ENCODE measurements at places on chromosomes 12 and 14.

DNA sequence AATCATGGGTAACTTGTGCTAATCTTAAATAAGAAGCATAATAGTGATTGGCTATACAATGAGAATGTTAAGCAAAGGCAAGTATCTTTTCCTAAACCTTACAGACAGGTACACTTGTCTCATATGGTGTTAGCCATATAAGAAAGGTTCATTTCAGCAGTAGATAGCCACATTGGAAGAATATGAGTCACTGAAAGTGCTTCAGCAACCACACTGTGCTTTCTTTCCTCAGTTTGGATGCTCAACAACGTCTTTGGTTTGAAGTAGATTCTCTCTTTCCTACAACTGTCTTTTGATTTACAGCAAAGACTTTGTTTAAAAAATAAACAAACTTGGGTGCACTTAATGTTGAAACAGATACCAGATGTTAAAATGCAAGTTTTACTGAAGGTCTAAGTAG, 8.9 kb downstream of the DDHD1 start:
- H3K27ac ChIP-seq: no peak overlapping the region
- no peaks in the 10 kb centered on the region for H3K27me3 ChIP-seq
- no peak overlapping the region for H3K4me3 ChIP-seq
- DNase-seq: no peak
- H3K36me3 ChIP-seq: no peaks in the 10 kb centered on the region

DNA sequence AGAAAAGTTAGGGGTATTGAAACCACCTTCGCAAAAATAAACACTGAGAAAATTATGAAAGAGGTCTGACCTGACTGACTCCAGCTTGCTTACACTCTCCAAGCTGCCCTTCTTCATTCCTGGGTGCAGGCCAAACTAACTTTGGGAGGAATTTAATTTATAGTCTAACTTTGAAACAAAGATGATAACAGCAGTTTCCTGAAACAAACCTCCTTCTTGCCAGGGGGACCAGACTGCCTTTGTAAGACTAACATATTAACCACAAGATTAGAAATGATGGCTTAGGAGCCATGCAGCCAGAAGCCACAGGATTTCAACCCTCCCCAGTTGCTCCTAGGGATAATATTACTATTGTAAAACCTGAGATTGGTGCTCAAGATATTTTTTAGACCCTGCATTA, 13.8 kb upstream of the EEA1 start:
- DNase-seq: no peak
- no peaks in the 10 kb centered on the region for H3K27me3 ChIP-seq
- no peaks in the 10 kb centered on the region for H3K36me3 ChIP-seq

DNA sequence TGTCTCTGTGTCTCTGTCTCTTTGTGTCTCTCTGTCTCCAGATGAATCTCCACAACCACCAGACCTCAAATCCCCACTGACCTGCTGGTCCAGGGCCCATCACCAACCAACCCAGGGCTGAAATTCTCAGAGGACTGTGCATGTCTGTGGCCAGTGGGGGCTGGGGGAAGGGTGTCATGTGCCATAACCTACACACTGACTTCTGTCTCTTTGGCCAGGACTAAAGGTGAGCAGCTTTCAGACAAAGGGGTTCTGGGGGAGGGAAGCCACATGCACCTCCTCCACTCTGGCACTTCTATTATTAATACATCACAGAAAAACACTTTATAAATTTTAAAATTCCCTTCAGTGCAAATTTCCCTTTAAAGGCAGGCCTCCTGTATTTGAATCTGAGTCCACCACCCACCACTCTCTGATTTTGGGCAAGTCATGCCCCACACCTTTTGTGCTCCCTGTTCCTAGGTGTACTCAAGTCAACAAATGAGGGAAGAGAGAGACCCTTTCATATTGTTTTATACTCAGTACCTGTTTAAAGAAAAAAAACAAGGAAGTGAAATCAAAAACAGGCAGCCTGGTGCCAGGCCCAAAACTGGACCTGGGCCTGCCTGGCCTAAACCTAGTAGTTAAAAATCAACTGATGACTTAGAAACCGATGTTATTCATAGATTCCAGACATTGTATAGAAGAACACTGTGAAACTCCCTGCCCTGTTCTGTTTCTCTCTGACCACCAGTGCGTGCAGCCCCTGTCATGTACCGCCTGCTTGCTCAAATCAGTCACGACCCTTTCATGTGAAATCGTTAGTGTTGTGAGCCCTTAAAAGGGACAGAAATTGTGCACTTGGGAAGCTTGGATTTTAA, 80.2 kb downstream of the TUNAR start:
- H3K36me3 ChIP-seq: no peaks in the 10 kb centered on the region
- no peaks in the 10 kb centered on the region for H3K27me3 ChIP-seq
- no peak for DNase-seq
- H3K4me1 ChIP-seq: no peaks in the 10 kb centered on the region
- no peak overlapping the region for H3K4me3 ChIP-seq
- H3K27ac ChIP-seq: no peak overlapping the region

DNA sequence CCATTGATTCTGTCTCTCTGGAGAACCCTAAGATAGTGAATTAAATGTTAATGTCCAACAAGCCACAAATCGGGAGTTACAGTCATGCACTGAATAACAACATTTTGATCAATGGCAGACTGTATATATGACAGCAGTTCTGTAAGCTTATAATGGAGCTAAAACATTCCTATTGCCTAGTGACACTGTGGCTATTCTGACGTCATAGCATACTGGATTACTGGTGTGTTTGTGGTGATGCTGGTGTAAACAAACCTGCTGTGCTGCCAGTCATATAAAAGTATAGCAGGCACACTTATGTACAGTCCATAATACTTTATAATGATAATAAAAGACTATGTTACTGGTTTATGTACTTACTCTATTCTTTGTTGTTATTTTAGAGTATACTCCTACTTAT, 56.7 kb upstream of the BICD1 start:
- no peak overlapping the region for H3K27ac ChIP-seq
- no peaks in the 10 kb centered on the region for H3K36me3 ChIP-seq
- H3K4me3 ChIP-seq: no peak overlapping the region

DNA sequence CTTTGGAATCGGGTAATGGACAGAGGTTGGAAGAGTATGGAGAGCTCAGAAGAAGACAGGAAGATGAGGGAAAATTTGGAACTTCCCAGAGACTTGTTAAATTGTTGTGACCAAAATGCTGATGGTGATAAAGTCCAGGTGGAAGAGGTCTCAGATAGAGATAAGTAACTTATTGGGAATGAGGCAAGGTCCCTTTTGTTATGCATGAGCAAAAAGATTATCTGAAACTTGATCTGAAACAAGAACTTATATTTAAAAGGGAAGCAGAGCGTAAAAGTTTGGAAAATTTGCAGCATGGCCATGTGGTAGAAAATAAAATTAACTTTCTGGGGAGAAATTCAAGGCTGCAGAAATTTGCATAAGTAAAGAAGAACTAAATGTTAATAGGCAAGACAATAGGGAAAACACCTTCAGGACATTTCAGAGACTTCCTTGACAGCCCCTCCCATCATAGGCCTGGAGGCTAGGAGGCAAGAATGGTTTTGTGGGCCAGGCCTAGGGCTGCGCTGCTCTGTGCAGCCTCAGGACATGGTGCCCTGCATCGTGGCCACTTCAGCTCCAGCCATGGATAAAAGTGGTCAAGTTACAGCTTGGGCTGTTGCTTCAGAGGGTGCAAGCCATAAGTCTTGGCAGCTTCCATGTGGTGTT, 425.7 kb upstream of the PRICKLE1 start:
- H3K36me3 ChIP-seq: no peaks in the 10 kb centered on the region
- no peaks in the 10 kb centered on the region for H3K4me1 ChIP-seq
- no peaks in the 10 kb centered on the region for H3K27me3 ChIP-seq

- no peak overlapping the region for H3K4me3 ChIP-seq
- H3K4me1 ChIP-seq: no peaks in the 10 kb centered on the region
- no peak overlapping the region for H3K27ac ChIP-seq
- no peak for DNase-seq
- peaks cover 2% of the 10 kb centered on the region for H3K27me3 ChIP-seq
Measured at GRCh38 chr12:94187361-94187760, 39.0 kb downstream of the PLXNC1 start.

DNA sequence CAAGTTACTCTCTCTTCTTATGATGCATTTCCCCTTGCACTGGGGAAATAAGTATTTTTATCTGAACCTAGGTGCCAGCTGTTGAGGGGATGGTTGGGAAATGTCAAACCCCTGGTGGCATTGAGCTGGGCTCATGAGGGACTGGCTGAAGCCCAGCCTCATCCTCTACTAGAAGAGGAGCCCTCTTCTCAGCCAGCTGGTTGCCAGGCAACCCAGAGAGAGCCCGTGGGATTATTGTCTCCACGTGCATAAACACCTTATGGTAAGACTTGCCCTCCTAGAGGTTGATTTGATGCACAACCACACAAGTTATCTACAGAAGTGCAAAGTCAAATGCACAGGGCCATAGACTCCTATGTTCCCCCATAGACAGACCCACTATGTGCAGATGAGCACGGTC, 89.8 kb downstream of the WSCD2 start:
- H3K4me1 ChIP-seq: 0 out of 2 replicates have a peak, but pooled peaks cover 1% of the 10 kb centered on the region
- no peaks in the 10 kb centered on the region for H3K27me3 ChIP-seq
- H3K4me3 ChIP-seq: no peak overlapping the region
- no peaks in the 10 kb centered on the region for H3K36me3 ChIP-seq

All from iPS DF 6.9 (cell line).